ENCODE measurements at places on chromosomes 5 and 9. TPM values are rescaled to one million over a fixed set of nuclear protein-coding genes. Genes with fewer than 3 reads are reported as not detected.

The DCAF12 gene
- 32.9 TPM for total RNA-seq

The PTPRD gene
- total RNA-seq = 51.2 TPM

The BHMT2 gene
- 36.3 TPM for total RNA-seq

The BRINP1 gene
- total RNA-seq = 2.5 TPM

The OMD gene
- 47.0 TPM for total RNA-seq

The FYB1 gene
- 10.1 TPM for total RNA-seq

The QRFP gene
- not detected for total RNA-seq

The SPATA31E1 gene
- total RNA-seq = not detected

The LHX3 gene
- total RNA-seq = not detected

The SPINK4 gene
- not detected for total RNA-seq

The LHX6 gene
- total RNA-seq = 23.6 TPM

The CATSPER3 gene
- 0.43 TPM for total RNA-seq

The FCN2 gene
- total RNA-seq = not detected

The OLFML2A gene
- total RNA-seq = 7.8 TPM

All from posterior vena cava (tissue), 2 donors.